NCI-H1694 (cell line): ENCODE measurements at places on chromosomes 3 and 15.
A peak's percentile ranks its signal among the peaks of the same experiment; 100 is the strongest.

DNA sequence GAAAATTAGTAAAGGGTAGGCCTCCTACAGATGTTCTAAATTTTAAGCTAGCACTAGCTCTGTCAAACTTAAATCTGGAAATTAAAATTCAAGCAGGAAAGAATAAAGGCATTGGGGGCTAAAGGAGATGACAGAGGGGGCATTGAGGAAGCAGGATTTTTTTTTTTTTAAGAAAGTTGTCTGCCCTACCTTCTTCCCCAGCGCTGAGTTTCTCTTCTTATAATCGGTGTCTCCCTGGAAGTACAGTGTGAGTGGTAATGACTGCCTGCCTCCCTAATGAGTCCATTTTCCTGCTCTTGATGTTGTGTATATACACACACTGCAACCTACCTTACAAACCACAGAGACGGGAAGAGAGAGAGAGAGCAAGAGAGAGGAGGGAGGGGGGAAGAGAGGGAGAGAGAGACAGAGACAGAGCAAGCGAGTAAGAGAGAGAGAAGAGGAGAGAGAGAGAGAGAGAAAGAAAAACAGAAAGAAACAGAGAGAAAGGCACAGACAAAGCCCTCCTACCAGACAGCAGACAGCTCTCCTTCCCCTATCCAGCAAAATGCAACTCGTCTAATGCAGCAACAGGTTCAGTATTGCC is 47.0 kb downstream of the ZBTB20 start:
- DNase-seq = peak; percentile 5

- DNase-seq = no peak
Measured at GRCh38 chr3:195203606-195204005, 67.4 kb downstream of the XXYLT1 start.

DNA sequence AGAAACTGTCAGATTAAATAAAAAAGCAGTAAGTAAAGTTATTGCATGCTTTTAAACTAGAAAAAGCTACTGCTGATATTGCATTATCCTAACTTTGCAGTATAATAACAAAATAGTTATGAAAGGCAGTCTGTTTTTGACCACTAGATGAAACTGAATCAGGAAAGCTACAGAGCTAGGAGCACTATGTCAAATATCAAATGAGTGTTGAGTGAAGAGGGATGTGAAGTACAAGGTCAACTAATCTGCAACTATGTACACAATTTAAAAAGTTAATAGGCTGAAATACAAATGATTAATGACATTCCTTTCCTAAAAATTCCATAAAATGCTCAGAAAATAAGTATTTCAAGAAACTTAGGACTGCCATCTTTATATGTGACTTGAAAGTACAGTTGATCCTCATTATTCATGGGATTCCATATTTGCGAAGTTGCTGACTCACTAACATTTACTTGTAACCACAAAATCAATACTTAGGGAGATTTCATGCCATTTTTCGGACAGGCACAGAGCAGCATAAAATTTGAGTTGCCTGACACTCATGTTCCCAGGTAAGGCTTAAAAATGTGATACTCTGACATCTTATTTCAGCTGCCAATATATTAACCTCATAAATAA is 34.5 kb downstream of the SLC4A7 start:
- DNase-seq = no peak

- no peak for DNase-seq
Measured at GRCh38 chr3:143808030-143808429, 40.2 kb downstream of the SLC9A9 start.

- DNase-seq = no peak
Measured at GRCh38 chr3:38368238-38368637, 21.7 kb downstream of the XYLB start.

- no peak for DNase-seq
Measured at GRCh38 chr3:185517387-185518130, 18.7 kb upstream of the TMEM41A start.

DNA sequence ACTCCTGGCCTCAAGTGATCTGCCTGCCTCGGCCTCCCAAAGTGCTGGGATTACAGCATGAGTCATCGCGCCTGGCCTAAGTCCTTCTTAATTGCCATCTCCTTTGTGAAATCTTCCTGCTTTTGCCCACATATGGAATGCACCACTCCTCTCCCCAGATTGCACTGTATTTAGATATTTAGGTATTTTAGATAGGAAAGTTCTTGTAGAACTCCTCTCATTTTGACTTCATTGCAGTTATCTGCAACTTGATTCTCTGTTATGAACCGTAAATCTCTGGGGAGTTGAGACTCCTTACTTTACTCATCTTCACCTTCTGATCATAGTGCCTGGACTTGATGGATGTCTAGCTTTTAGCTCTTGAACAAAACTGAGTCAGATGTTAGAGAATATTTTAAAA is 150.7 kb downstream of the AKAP13 start:
- DNase-seq = no peak

GRCh38 chr3:194711286-194711685 is 25.6 kb downstream of the FAM43A start:
- DNase-seq = no peak

- no peak for DNase-seq
Measured at GRCh38 chr3:55341502-55342031, 145.5 kb downstream of the WNT5A start.

- no peak for DNase-seq
Measured at GRCh38 chr3:30098653-30099455, 507.5 kb upstream of the TGFBR2 start.

DNA sequence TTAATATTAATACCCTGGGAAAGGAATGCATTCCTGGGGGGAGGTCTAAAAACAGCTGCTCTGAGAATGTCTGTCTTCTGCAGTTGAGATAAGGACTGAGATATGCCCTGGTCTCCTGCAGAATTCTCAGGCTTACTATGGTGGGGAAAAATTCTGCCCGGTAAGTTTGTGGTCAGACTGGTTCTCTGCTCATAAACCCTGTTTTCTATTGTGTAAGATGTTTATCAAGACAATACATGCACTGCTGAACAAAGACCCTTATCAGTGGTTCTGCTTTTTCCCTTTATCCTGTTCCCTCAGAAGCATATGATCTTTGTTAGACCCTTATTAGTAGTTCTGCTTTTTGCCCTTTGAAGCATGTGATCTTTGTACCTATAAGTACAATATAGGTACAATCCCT is 494.6 kb downstream of the CNTN6 start:
- no peak for DNase-seq

DNA sequence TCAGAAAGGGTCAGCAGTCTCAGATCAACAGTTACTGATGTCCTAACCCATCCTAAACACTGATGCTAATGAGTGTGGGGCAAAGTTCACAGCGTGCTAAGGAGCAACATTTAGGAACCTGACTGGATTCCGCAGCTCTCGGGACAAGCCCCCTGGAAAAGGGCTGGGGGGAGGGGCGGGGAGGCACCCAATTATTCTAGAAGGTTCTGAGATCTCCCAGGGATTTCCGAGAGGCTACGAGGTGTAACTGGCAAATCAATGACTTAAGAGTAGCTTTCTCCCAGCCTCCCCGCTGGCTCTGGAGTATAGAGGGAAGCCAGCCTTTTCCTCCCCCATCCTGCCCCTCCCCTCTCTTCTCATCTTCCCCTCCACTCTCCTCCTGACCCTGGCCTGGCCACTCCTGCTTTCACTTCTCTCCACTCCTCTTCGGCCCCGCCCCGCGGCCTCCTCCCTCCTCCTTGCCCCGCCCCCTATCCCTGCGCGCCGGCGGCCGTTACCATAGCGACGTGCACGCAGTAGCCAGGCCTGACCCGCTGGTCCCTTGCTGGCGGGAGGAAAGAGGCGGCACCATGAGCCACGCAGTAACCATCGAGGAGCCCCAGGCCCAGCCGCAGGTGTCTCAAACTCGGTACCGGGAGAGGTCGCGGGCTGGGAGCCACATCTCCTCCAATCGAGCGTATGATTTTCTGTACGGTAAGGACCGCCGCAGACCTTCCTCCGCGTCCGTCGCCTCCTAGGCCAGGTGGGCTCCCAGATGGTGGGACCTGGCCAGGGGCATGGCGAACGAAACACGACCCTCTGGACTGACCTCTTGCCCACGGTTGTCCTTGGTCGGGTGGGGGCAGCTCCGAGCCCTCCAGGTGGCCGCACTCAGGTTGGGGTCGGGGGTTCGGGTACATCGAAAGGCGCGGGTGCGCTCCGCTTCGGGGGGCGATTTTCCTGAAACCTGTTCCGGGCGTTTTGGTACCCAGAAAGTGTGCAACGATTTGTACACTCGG is at the start of gene CFAP91:
TSS of gene CFAP91 (plus strand) at position 493 of the 998 bp plus-strand sequence. CDS start at position 570, 77 bp downstream.
- DNase-seq = no peak

DNA sequence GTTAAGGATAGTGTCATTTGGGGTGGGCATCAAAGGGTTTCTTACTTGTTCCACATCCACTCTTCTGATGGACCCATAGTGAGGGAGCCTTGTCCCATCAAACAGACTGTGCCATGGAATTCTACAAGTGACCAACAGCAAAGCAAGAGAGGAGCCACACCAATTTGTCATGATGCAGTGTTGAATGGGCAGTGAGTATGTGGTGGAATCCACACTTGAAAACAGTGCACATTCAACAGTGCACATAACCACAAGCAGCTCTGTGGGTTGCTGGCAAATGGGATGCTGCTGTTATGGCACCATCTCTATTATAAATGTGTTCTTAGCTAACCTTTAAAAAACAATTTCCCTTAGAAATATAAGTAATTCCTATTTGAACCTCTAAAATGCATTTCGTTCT is 52.5 kb upstream of the CPNE4 start:
- no peak for DNase-seq

- DNase-seq = no peak
Measured at GRCh38 chr3:190566043-190566933, 52.4 kb downstream of the IL1RAP start.

- no peak for DNase-seq
Measured at GRCh38 chr3:59381282-59381681, 331.5 kb upstream of the CFAP20DC start.

GRCh38 chr3:101379658-101380376 is 59.4 kb upstream of the IMPG2 start:
- no peak for DNase-seq

DNA sequence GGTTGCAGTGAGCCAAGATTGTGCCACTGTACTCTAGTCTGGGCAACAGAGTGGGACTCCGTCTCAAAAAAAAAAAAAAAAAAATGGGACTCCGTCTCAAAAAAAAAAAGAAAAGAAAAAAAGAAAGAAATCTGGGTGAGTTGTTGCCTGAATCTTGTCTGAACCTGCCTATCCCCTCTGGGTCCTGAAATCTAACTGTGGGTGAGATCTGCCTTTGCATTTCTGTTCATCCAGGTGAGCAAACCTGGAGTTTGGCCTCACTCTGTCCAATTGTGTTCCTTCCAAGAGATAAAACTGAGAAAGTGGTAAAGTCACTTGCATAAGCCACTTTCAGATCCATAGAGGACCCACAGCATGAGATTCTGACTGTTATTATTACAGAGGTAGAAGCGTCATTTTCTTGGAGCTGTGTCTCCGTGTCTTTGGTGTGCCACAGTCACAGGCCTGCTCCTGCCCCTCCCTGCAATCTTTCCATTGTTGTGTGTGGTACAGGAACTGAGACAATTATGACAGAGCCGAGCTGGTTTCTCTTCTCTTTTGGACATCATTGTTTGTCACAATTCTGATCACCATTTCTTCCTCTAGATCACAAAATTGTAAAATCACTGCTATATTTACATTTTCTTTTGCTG is 235.9 kb downstream of the LPP start:
- DNase-seq = no peak

GRCh38 chr15:101016581-101016980 is 97.4 kb downstream of the LRRK1 start:
- no peak for DNase-seq

DNA sequence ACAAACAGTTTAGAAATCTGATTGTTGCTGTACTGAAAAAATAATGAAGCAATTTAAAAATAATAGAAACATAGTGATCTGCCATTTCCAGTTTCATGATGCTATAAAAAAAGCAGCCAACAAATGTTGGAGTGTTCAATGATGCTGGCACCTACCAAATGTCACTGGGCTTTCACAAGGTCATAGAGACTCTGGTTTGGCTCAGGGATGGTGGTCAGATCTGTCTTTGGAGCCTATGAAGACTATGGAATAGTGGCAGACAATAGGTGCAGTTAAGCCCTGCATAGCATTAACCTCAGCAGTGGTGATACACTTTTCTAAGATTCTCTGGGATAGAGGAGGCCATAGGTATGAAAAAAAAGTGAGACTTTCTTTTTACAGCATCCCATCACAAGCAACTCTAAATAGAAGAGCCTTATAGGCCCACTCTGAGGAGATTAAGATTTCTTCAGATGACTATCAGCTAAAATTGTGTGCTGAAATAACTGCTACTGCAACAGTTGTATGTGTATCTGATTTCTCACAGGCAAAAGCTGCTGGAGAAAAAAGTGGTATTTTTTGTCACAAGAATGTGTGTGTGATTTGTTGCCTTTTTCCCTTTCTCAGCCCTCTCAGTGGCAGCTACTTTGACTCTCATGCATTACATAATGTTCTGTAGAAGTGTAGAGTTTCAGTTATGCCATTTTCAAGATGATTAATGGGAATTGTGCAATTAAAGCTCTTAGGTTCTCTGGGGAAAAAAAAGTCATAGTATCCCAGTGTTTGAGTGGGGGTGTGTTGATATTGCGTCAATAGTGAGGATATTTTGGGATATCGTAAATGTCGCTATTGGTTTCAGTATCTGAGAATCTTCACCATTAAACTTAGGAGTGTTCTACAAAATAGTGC is 137.4 kb downstream of the MBNL1 start:
- DNase-seq = no peak

- DNase-seq = no peak
Measured at GRCh38 chr3:30640851-30641250, 34.5 kb downstream of the TGFBR2 start.

DNA sequence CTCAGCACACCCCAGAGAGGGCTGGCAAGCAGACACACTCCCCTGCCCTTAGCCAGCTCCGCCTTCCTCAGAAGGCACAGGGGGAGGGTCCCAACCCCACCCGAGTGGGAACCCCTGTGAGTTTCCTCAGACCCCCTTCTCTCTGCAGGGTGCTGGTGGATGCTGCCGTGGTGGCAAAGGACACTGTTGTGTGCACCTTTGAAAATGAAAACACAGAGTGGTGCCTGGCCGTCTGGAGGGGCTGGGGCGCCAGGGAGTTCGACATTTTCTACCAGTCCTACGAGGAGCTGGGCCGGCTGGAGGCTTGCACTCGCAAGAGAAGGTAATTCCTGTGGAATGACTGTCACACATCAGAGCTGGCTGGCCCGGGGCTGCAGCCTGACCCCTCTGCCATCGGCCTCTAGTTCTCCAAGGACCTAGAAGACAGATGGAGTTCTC is 149.4 kb downstream of the LRRK1 start:
- no peak for DNase-seq

DNA sequence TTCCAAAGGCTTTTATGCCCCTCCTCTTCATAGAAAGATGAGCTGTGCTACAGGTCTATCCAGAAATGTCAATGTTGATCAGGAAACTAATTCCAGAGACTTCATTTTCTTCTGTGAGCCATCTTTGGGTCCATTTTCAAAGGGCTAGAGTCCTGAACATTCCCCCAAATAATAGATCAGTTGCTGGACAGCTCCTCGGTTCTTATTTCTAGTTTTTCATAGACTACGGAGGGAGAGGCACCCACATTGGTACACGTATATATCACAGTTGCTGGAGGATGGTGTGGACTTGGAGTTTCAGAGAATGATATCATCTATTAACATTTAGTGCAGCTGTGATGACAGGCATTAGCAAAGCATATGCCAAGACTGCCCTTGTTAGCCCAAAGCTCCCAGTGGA is 59.1 kb downstream of the AGBL1 start:
- DNase-seq = no peak

GRCh38 chr15:72368325-72368724 is 7.5 kb downstream of the HEXA start:
- no peak for DNase-seq
